ENCODE measurements at places on chromosomes 12 and 14. TPM values are rescaled to one million over a fixed set of nuclear protein-coding genes. Genes with fewer than 3 reads are reported as not detected.

Gene GNG2
- 133 TPM for total RNA-seq

Gene TCL1B
- total RNA-seq = not detected

Gene TBX3
- total RNA-seq = not detected

Gene PTPN6
- 483 TPM for total RNA-seq

All from activated CD4-positive, alpha-beta T cell treated with anti-CD3 and anti-CD28 coated beads for 36 hours (primary cell).